Posterior cingulate gyrus (tissue), 11 donors: ENCODE measurements at places on chromosomes 7 and 10.

- no peak for DNase-seq
These were observed 32.6 kb downstream of the DDIT4 start for GRCh38 chr10:72306215-72306760.

DNA sequence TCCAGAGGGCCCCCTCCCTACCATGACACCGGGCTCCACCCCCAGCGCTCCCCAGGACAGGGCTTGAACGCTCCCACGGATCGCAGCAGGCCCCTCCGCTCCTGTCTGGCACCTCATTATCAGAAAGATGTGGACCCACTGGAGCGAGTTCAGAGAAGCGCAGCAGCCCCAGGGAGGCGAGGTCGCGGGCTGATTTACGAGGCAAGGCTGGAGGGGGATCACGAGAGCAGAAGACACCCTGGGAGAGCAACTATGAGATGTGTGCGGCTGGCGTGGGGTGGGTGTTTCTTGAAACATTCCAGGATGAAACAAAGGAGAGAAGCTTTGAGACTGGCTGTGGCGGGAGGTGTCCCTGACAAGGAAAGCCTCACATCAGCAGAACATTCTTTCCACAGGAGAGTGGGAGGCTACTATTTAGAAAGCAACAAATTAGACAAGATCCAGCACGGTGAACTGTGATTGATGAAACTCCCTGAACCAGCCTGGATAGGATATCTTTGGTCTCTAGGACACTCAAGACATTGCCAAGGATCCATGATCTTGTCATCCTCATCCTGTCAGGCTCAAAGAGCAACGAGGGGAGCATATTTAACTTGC is 66.0 kb downstream of the JCAD start:
- DNase-seq, result no peak

DNA sequence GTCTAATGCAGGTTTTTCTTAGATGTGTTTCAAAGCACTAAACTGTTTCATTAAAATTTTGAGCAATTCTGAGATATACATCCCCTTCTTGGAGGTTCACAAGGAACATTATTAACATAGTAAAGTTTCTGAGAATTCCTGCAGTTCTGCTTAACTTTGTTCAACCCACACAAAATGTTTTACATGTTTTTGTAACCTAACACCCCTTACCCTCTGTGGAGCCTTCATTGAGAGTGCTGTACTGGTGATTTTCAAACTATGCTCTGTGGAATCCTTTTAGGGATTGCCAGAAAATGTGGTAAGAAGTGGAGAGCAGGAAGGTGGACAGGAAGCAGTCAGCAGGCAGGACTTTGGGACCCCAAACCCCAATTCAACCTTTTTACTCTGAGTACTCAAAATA is 53.6 kb upstream of the ABCB5 start:
- no peak for DNase-seq

DNA sequence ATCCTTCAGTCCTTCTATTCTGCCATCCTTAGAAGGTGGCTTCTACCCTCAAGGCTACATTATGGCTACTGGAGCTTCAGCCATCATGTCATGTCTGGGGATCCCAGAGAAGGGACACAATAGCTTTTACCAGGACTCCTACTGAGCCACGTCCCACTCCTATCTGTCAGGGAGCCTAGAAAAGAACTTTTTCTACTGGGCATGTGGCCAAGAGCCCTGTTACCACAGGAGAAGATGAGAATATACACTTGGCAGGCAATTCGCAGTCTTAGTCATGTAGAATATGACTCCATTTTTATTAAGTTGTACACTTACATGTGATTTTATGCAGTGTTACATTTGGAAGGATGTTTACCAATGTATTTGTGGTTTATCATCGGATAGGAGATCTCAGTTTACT is 64.6 kb upstream of the KCNMA1 start:
- DNase-seq, result no peak
